Fibroblast of skin of back (primary cell): ENCODE measurements at places on chromosomes 3 and 15.

DNA sequence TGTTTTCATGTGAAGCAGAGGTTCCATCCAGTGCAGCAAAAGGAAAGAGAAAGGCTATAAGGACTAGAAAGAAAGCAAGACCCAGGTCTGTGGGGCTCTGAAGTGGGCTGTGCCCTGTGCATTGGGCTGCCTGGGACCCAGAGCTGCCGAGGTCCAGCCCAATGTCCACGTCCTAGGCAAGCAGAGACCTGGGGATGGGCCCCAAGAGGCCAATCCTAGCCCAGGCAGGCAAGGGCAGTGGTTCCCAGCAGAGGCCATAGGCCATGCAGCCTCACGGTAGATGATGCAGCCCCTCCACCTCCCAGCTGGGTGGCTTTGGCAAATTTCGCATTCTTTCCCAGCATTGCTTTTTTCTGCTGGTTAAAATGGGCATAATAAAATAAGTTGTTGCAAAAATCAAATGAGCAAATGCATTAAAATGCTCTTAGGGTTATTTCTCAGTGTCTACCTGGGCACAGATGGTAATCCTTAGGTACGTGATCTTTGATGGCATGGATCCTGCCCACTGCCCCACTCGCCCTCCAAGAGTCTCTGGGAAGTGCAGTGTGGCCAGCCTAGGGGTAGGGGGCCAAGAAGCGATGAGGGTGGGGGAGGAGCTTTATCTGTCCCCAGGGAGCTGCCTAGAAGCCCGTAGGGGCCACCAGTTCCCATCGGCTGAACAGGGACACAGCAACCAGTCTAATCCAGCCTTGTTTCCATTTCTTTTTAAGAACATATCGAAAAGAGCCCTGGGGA, 22.3 kb upstream of the GP9 start:
- no peak for DNase-seq

GRCh38 chr15:37638116-37638515, 296.3 kb upstream of the TMCO5A start:
- peak; percentile 74 for DNase-seq

DNA sequence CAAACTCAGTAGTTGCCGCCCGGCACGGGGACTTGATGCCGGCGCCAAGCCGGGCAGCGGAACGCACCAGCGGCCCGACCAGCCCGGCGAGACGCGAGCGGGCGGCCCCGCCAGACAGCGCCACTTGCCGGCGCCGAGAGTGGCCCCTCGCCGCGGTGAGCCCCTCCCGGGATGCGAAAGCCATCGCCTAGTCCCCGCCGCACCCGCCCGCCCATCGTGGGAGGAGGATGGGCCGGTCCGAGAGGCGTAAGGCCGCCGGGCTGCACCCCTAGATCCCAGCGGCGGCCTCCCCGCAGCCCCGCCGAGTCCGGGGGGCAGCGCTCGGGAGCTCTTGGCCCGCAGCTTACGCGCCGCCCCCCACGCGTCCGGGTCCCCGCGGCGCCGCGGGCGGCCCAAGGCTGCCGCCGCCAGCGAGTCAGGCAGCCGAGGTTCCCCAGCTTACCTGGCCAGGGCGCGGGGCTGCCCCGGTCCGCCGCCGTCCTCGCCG, 609 bp downstream of the GOLGA8A start:
- DNase-seq: peak; percentile 48

DNA sequence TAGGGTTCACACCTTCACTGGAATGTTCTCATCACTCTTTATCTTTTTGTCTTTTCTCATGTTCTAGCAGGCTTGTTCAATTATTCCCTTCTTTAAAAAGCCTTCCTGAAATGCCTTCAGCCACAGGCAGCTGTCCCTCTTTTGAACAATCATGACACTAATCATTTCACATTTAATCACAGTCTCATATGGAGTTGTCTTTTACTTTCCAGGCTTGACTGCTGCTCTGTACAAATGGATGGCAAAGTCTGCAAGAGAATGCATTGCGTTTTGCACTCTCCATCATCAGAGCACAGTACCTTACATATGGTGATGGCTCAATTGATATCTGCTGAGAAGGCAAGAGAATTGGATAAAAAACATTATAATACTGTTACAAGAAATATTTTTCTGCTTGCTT, 529.8 kb downstream of the DIPK2A start:
- DNase-seq: no peak

- no peak for DNase-seq
Measured at GRCh38 chr3:78285032-78285728, 1245.3 kb downstream of the ROBO2 start.

- no peak for DNase-seq
Measured at GRCh38 chr15:24943361-24943760, 11.4 kb upstream of the SNRPN start.
